ENCODE measurements at places on chromosomes 2 and 18.

GRCh38 chr2:70927138-70927537, 8.6 kb upstream of the ATP6V1B1 start:
- DNase-seq, result no peak

DNA sequence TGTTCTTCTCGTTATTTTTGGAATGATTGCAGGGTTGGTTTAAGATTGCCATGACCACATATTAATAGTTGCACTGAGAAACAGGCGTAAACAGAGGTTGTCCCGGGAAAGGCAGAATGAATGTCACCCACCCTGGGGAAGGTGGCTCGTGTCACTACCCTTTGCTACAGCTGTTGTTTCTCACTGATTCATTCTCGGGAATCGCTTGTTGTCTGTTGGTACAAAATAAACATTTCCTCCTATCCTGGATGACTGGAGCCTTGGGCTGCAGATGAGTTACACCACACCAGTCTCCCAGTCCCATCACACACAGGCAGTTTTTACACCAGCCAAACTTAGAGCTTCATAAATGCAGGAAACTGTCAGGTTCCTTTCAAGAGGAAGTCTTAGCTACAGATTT, 216.7 kb downstream of the GBX2 start:
- no peak for DNase-seq

- DNase-seq, result no peak
Measured at GRCh38 chr18:9039441-9040071, 62.9 kb upstream of the NDUFV2 start.

GRCh38 chr18:35515460-35516130, 17.8 kb upstream of the INO80C start:
- no peak for DNase-seq

- DNase-seq, result no peak
Measured at GRCh38 chr2:208501206-208501605, 94.6 kb downstream of the PTH2R start.

- DNase-seq, result no peak
Measured at GRCh38 chr18:62460851-62461300, 61.9 kb upstream of the ZCCHC2 start.

- no peak for DNase-seq
Measured at GRCh38 chr18:45330170-45330594, 285.1 kb upstream of the SLC14A2 start.

DNA sequence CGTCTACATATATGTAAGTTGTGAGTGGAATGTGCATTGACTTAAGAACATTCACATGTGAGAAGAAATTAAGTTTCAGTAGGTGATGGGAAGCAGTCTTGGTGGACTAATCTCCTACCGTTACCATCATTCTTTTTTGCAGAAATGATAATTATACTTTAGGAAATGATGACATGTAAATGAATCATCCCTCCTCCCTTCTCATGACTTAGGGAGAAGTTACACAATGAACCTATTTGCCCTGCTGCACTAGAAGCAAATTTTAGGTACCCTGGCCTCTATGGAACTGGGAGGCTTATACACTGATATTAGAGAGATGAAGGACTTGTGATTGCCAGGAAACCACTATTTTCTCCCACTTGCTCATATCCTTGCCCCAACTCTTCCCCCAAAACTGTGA, 214.2 kb downstream of the CALCRL start:
- DNase-seq, result no peak

GRCh38 chr2:186576614-186577013, 13.2 kb upstream of the ITGAV start:
- DNase-seq, result no peak

DNA sequence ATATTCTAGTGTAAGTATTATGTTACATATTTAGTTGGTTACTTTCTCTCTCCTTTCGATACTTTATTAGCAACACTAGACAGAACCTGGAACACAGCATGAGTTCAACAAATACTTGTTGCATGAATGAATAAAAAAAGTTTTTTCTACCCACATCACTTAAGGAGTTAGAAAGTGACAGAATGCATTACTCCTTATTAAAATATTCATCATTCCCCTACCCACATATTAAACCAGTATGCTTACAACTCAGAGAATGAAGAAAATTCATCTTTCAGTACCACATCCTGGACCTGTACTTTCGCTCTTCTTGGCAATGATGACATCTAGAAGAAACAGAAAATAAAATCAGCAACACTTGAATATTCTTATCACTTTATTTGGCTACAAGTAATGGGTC, 6.0 kb downstream of the SRBD1 start:
- no peak for DNase-seq
